ENCODE measurements at places on chromosomes 7 and 10.

DNA sequence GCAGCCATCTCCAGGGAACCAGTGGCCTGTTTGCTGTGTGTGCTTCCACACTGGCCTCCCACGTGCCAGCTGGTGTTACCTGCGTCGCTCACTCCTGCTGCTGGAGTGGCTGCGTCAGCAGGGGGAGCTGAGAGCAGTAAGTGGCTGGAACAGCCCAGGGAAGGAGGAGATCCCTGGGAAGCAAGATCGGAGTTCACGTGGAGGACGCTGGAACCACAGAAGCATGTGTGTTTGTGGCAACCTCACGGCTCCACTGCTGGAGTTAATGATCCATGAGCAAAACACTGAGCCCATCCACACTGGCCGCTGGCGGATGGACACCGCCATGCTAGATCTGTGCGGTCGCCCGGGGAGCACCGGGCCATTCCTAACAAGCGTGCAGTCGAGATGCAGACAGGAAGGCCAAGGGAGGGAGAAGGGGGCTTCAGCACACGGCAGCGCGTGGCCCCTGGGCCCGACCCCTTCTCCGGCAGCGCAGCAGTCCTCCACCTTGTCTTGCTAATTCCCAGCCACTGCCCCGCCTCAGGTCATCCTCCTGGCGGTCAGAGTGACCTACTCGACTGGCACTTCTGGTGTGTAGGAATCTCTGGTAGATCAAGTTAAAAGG, 68.5 kb upstream of the EEPD1 start:
- no peak for DNase-seq

GRCh38 chr10:120824881-120825309, 26.3 kb upstream of the WDR11 start:
- no peak for DNase-seq

GRCh38 chr7:2520761-2521290, 1.3 kb downstream of the LFNG start:
- DNase-seq = no peak

- DNase-seq = no peak
Measured at GRCh38 chr7:53476566-53476965, 441.1 kb downstream of the POM121L12 start.

DNA sequence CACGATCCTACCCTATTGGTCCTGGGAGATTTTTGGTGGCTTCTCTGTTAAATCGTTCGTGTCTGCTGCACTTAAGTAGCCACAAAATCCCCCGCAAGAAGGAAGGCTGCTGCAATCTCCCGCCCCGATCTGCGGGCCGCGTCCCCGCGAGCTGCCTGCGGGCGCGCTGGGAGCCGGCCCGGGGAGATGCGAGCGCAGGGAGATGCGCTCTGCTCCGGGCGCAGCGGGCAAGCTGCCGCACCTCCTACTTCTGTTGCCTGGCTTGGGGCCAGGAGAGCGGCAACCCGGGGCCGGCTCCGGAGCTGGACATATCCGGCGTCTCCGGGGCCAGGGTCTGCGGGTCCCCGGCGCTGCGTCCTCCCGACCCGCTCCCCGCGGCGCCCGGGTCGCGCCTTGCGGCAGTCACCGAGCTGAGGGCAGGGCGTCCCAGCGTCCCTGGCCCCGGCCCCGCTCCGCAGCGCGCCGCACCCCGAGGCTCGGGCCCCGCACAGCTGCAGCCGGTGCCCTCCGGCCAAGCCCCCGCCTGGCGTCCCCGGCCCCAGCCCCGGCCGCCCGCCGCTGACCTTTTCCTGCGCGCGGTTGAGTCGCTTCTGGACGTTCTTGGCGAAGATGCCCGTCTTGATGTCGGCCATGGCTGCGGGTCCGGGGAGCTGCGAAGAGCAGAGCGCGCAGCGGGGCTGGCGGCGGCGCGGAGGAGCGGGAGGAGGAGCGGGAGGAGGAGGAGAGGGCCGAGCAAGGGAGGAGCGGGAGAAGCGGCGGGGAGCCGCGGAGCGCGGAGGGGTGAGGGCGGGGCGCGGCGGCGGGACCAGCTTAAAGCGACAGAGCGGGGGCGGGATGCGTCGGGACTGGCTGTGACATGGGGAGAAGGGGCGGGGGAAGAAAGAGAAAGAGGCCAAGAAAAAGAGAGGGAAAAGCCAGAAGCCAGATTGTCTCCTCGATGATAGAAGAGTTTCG, at the start of gene AMPH:
Gene AMPH (minus strand): TSS at position 654 of the 954 bp plus-strand sequence. CDS start 22 bp downstream, at position 632.
- DNase-seq = no peak

GRCh38 chr10:89888321-89889070, 187.1 kb downstream of the KIF20B start:
- DNase-seq = no peak

- no peak for DNase-seq
Measured at GRCh38 chr10:23478570-23478969, 39.7 kb downstream of the OTUD1 start.

DNA sequence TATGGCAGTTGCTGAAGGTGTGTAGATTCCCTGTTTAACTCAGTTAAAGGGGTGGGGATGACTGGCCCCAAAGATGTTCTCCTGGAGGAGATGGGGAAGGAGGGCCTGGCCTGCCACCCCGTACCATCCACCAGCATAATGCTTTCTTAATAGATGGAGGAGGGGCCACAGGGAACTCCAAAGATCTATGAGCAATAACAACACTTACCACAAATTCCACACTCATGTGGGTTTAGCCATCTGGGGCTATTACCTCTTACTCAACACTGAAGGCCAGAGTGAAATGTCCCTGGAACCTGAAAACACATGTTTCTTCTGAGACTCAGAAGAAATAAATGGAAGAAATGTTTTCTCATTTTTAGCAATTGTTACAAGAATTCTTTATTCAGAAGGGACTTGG, 259.0 kb downstream of the CXCL12 start:
- DNase-seq = no peak

DNA sequence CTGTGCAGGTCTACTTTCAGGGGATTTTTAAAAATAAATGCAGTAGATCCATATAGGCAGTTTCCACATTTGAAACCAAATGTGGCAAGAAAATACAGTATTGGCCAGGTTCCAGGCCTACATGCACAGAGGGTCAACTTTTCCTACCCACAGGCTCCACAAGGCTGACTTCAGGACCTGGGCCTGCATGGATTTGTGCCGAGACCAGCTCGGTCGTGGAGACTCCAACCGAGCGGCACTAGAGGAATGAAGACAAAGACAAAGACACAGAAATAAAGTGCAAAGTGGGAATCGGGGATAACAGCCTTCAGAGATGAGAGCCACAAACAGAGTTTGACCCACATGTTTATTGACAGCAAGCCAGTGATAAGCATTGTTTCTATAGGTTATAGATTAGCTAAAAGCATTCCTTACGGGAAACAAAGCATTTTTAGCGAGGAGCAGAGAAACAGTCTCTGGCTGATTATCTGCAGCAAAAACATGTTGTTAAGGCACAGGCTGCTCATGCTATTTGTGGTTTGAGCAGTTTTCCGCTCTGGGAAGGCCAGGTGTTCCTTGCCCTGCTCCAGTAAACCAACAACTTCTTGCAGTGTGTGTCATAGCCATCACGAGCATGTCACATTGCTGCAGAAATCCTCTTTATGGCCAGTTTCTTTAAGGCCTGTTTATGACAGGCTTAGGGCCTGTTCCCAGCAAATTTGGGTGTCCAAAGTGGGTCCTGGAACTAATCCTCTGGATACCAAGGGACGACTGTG, 52.6 kb downstream of the ZNF37A start:
- DNase-seq = no peak

DNA sequence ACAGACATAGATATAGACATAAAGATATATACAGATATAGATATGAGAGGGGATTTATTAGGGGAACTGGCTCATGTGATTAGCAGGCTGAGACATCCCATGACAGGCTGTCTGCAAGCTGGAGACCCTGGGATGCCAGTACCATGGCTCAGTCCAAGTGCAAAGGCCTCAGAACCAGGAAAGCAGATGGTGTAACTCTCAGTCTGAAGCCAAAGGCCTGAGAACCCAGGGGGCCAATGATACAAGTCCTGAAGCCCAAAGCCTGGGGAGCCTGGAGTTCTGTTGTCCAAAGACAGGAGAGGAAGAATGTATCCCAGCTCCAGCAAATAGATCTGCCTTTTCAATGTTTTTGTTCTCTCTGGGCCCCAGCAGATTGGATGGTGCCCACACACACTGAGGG, 5.5 kb downstream of the NCOA4 start:
- DNase-seq = no peak

GRCh38 chr7:55557666-55558188, 14.6 kb downstream of the VOPP1 start:
- DNase-seq = no peak

DNA sequence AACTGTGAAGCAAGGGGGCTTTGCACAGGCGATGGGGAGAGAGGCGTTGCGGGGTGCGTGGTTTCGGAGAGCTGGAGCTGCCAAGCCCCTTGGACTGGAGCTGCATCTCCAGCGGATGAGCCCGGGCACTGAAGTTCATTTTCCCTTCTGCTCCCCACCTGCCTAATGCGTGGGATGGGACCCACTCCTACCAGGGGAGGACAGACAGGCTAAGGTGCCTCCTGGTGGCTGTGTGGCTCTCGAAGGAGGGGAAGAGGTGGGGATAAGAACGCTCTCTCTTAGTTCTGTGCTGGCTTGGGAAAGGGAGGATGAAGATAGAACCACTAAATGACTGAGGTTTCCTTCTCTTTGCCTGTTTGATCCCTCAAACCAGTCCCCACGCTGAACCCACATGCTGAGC, 177.6 kb upstream of the PITRM1 start:
- DNase-seq = no peak

DNA sequence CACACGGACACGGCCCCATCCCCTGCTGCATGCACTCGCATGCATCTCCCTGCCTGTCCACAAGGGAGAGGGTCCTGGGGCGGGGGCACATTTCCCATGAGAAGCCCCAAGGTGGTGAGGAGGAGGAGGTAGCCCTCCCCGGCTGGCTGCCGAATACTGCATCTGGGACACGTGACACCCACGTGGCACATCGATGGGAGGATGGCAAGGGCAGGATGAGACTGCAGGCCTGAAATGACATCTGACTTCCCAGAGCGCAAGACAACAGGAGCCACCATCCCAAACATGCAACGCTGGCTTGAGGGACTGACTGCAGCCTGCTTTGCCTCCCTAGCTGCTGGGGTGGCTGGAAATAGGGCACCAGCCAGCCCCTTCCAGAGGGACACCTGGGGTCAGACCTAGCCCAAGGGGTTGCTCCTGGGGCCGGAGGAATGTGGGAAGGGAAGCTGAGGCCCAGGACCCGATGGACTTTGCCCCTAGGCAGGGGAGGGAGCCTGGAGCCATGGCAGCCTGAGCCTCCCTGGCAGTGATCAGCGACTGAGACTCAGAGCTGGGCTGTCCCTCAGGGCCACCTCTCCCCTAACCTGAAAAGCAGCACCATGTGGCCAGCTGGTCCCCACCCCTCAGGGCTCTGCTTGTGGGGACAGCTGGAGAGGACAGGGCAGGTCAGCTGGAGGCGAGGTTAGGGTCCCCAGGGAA, 16.1 kb downstream of the BUD23 start:
- no peak for DNase-seq

- no peak for DNase-seq
Measured at GRCh38 chr10:131848296-131848695, 52.5 kb upstream of the PPP2R2D start.

- DNase-seq = no peak
Measured at GRCh38 chr10:75754096-75754831, 322.8 kb downstream of the LRMDA start.

DNA sequence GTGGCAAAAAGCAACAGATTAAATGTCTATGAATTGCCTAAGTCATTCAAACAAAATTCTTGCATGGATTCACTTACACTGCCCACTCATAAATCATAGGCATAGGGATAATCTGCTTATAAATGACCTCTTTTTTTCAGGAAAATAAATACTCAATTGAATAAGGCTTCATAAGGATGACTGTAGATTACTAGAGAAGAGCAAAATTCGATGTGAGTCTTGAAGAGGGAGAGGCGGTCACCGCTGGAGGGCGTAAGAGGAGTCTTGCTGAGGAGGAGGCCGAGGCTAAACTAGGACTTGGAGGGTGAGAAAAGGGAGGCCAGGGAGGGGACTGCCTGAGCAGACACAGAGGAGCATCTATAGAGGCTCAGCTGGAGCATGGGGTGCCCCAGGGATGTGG, 135.4 kb upstream of the RSU1 start:
- DNase-seq = no peak

DNA sequence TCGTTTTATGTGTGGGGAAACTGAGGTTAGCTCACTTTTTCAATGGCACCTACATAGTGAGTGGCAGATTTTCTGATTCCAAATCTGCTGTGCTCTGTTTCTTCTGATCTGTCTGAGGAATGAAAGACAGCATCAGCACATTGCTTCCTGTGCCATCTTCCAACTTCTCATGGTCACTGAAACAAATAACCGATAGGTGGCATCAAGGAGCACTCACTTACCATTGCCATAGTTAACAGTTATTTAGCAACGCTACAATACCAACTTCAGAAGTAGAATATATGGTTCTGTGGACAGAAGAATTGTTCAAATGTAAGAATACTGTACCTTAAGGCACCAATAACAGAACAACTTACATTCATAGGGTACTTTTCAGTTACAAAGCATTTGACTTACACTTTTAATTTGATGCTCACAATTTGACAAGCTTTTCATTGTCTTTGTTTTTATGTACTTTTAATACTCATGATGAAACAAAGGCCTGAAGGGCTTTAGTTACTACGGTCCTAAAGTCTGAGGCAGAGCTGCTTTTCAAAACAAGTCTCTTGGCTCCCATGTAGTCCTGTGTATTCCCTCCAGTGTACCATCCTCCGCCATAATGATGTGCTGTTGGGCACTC, 228.9 kb upstream of the TCF7L2 start:
- DNase-seq = no peak

DNA sequence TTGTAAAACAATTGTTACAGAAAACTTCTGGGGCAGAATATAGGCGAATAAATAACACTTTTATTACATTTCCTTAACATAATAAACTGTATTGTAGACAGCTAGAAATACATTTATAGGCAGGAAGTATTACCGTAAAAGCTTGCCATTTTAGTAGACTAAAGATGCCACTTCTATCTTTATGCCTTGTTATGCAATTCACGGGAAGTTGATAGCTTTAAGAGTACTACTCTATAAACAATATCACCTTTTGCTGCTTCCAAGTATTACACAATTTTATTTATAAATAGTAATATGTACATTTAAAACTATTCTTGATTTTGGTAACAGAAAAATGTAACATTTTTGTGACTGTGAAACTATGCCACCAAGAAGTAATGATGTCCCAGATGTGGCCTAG, 37.9 kb downstream of the PALS2 start:
- no peak for DNase-seq

- DNase-seq = no peak
Measured at GRCh38 chr10:46226900-46227558, 59.8 kb upstream of the ANTXRL start.

- DNase-seq = no peak
Measured at GRCh38 chr7:45068236-45069023, 20.3 kb downstream of the NACAD start.

- no peak for DNase-seq
Measured at GRCh38 chr10:100567249-100567648, 31.5 kb downstream of the HIF1AN start.

DNA sequence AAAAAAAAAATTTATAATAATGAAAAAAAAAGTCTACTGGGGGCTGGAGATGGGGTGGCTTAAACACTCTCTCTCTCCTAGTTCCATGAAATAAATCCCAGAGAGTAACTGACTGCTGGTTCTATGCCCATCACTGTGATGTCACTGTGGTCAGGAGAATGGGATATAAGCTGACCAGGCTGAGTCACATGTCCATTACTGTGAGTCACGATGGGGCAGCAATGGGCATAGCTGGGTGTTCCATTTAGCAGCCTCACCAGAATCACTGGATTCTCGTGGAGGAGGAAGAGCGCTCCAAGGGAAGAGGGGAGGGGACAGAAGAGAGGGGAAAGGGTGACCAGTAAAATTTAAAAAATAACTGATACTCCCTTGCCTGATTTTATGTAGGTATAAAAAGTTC, 37.1 kb downstream of the MASTL start:
- no peak for DNase-seq

Measured in stimulated activated CD8-positive, alpha-beta memory T cell treated with anti-CD3 and anti-CD28 coated beads, Interleukin-7, amount 100 ng/mL, for 24 hours (primary cell).